ENCODE measurements at places on chromosomes 6 and 20.
A peak's percentile ranks its signal among the peaks of the same experiment; 100 is the strongest.

- peak; percentile 26 for DNase-seq
Measured at GRCh38 chr20:59765599-59766177, 161.3 kb downstream of the PHACTR3 start.

DNA sequence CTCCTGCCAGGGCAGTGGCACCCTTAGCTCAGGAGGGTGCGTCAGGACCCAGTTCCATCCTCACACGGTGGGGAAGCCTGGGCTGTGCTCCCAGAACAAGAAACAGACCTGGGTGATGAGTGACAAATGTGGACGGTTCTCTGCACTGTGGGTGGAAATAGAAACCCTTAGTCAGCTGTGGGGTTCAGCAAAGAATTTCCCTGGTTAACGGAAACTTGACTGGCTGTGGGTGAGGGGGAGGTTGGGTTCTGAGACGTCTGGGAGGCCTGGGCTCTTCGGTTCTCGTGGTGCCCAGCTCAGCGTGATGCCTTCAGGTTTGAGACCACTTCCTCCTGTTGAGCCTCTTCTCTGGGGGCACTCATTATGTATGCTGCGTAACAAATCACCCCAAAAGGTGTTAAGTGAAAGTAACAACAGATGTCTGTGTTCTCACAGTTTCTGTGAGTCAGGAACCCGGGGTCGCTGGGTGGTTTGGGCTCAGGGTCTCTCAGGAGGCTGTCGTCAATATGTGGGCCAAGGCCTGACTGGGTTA is 53.1 kb upstream of the FAM83D start:
- DNase-seq: no peak

GRCh38 chr6:78611886-78612480 is 255.4 kb upstream of the IRAK1BP1 start:
- no peak for DNase-seq

DNA sequence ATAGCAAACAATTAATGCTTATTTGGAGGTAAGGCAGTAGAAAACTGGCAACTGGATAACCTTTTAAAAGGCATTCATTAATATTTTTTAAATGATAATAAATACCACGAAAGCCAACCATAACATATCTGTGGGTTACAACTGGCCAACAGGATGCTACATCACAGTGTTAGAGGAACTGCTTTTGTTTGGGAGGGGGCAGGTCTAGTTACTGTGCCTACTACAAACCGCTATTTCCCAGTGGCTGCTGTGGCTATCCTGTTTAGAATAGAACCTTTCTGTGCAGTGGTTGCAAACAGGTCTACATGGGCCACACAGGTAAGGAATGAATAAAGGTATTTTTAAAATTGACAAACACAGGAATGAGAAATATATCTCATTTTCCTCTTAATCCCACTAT is 976 bp downstream of the PIGT start:
- DNase-seq: no peak

DNA sequence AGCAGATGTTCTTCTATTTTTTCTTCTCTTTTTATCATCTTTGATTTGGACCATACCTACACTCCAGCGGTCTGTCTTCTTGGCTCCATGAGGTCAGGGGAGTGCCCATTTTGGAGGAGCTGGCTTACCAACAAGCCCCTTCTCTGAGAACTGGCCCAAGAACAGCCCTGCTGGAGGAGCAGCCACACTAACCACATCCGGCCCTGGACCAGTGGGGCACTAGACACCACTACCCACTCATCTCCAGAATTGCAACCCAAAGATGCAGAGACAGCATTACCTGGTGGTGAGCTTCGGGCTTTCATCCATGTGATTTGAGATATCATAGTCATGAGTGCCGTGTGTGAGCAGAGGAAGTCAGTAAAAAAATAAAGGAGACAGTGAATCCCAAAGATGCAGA is 599.4 kb upstream of the CDH4 start:
- no peak for DNase-seq
